SK-N-SH (cell line): ENCODE measurements at places on chromosomes 4 and X.

GRCh38 chr4:6235012-6235411, 34.6 kb upstream of the WFS1 start:
- DNase-seq, result no peak

GRCh38 chrX:126820700-126821420, 1.3 kb downstream of the PRR32 start:
- DNase-seq, result no peak

DNA sequence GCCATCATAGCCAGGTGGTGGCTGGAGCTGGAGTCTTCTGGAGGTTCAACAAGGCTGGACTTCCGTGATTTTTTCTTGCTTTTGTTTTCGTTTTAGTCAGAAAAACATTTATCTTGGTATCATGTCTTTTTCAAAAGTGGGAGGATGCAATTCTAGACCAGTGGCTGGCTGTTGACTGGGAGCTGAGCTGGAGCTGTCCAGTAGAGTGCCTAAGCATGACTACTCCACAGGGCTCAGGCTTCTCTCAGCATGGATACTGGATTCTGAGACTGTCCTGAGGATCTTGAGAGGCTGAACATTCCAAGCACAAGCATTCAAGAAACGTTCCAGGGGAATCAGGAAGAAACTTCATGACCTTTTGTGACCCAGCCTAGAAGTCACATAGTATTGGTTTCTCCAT, 598.1 kb downstream of the MID1IP1 start:
- no peak for DNase-seq

DNA sequence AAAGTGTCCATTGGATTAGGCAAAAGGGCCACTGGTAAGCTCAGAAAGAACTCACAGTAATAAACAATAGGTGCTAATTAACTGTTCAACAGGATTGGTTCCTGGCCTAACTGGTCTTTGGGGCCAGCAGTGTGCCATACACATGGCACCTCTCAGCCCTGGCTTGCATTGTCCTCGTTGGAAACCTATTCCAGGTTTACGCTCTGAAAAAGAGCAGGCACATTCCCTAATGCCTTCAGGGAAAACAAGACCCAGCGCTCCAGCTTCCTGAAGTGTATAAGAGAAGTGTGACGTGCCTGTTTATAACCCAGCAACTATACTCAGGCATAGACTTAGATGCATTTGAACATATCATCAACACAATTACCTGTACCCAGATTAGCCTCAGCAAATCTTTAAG, 51.9 kb upstream of the RBM47 start:
- DNase-seq, result no peak

- no peak for DNase-seq
These were observed 64.5 kb upstream of the CHRNA9 start for GRCh38 chr4:40270609-40271008.

- DNase-seq, result no peak
These were observed 45.8 kb downstream of the MGST2 start for GRCh38 chr4:139711461-139711860.

DNA sequence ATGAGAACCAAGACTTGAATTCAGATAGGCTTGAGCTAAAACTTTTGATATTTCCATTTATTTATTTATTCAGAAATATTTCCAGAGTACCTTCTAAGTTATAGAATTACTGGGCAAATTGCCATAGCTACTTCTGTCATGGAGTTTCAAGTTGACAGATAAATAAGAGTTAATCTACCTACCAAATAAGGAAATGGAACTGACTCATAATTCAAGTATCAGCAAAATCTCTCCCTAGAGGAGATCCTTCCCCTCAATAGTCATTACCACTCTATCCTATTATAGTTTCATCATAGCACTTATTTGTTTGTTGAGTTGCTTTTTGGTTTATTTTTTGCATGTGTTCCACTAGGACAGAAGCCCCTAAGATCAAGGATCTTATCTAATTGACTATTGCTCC, 48.8 kb upstream of the CCSER1 start:
- no peak for DNase-seq

GRCh38 chr4:40490481-40490880, 139.2 kb downstream of the RBM47 start:
- DNase-seq, result no peak

GRCh38 chrX:30304866-30305265, 4.3 kb downstream of the NR0B1 start:
- no peak for DNase-seq

GRCh38 chr4:113828702-113829101, 67.2 kb upstream of the CAMK2D start:
- no peak for DNase-seq

- DNase-seq, result no peak
These were observed 249.6 kb downstream of the DHRSX start for GRCh38 chrX:2251211-2251610.

DNA sequence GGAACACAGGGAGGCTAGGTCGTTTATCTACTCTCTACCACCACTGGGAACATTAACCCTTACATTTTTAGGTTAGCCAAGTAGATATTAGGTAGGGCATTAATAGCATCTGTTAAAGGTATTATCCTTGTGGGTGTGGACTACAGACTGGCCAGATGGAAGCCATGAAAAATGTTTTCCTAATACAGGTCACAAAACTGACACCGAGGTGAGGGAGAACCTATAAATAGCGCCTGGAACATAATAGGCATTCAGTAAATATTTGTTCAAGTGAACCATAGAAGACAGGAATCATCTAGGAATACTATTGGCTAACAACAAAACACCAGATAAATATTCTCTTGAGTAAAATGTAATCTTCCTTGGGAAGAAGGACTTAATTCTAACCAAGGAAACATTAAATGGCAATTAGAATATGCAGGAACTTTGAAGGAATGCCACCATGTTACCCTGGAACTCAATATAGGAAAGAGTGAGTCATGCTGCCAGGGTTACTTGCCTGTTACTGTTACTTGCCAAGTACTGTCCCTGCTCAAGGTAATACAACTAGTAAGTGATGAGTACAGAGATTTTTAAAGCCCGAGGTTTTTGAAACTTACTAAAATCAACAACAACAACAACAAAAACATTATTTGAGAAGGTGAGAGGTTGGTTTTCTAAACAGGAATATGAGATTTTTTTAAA, 79.0 kb downstream of the SOX3 start:
- no peak for DNase-seq

DNA sequence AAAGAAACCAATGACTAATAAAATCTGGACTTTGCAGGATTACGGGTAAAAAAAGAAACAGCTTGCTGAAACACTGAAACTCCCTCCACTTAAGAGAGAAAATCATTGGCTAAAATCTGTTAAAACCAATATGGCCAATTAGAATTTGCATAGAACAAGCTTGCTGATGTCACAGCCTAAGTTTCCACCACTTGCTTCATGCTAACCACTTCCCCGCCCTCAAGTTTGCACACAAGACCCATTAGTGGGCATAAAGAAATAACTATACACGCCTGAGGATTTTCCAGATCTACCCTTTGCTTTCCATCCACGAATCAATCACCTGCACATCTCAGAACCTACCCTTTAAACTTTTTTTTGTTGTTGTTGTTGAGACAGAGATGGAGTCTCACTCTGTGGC, 42.7 kb upstream of the PHEX start:
- no peak for DNase-seq

DNA sequence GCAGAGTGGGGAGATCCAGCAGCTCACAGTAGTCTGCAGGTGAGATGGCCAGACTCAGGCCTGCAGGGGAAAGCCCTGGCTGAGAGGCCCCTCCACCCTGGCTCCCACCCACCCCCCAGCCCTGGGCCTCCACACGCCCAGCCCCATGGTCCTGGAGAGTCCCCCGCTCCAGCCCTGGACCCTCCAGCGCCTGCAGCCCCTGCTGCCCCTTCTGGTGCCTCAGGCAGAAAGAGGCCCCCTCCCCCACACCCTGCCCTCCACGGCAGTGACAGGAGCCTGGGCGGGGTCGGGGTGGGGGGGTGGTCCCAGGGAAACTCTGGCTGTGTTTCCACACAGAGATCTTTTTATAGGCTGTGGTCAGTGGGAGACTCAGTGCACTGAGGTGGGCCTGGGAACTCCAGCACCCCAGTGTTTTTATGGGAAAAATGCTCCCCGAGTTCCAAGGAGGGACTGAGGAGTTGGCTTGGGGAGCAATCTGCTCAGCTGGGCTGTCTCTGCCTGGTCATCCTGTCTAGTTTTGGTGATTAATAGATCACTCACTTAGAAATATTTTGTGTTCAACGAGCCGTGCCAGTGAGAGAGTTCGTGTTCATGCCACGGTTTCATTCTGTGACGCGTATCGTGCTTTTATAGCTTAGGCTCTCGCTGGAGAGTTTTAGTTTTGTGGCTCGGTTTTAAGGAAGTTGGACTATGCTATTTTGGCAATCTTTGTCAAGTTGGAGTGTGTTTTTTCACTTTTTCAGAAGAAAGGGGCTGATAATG, 53.1 kb upstream of the HGFAC start:
- peak; percentile 39 for DNase-seq

DNA sequence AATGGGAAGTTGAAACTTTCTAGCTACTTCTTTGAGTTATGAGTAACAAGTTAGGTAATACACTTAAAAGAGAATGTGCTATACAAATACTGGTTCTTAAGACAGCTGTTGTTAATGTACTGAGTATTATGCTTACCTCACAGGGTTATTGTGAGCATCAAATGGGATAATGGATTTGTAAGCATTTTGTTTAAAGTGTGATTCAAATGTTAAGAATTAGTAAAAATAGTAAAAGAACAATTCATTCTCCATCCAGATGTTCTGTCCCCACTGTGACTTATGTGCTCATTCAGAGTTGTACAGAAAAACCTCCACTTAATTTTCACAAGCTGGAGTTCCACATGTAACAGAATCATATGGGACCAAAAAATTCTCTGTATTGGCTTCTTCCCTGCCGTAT, 63.6 kb downstream of the AR start:
- DNase-seq, result no peak

DNA sequence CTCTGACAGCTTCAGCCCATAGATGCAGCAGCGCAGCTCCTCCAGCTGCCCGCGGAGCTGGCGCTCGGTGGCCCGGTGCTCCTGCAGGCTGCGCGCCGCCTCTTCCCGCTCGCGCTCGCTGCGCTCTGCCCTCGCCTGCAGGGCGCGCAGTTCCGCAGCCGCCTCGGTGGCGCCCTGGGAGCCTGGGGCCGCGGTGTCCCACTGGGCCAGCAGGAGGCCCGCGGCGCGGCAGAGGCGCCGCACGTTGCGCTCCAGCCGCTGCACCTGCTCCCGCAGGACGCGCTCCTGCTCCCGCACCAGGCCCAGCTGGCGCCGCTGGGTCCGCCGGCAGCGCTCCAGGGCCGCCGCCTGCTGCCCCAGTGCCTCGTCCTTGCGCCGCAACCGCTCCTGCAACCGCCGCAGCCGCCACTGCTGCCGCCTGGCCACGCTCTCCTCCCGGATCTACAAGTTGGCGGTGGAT, 10.1 kb downstream of the C4orf50 start:
- DNase-seq, result no peak

- DNase-seq, result no peak
These were observed 12.3 kb upstream of the IL21 start for GRCh38 chr4:122633211-122633610.
